ENCODE measurements at places on chromosomes 5 and 9.

- no peak for DNase-seq
These were observed at the start of gene TLX3 for GRCh38 chr5:171308453-171309275. TLX3 (plus strand) TSS chr5:171309248; CDS start chr5:171309366, 118 bp downstream.

GRCh38 chr9:104858846-104859245 lies 69.1 kb downstream of the ABCA1 start:
- DNase-seq = no peak

DNA sequence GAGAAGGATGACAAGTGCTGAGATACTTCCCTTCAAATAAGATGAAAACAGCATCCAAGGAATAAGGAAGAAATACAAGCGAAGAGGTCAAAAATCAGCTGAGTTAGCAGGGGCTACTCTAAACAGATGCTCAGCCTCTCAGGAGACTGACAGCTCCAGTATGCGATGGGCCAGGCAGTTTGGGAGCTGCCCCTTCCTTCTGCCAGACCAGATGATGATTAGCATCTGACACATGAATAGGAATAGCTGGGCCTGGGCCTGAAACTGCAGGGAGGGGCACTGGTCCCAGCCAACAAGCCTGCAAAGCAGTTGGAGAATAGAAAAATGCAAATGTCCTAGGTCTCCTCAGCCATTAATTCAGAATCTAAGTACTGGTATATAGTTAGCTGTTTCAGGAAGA lies 13.1 kb upstream of the MAP3K1 start:
- DNase-seq = no peak

- DNase-seq = no peak
These were observed 13.1 kb downstream of the TLN1 start for GRCh38 chr9:35718721-35719511.

- no peak for DNase-seq
These were observed 286.5 kb downstream of the MLLT3 start for GRCh38 chr9:20335668-20336332.

GRCh38 chr9:127520941-127521918 lies 69.9 kb downstream of the LRSAM1 start:
- no peak for DNase-seq

GRCh38 chr9:20280330-20280729 lies 342.0 kb downstream of the MLLT3 start:
- no peak for DNase-seq

GRCh38 chr9:8961186-8961851 lies 1161.7 kb upstream of the DMAC1 start:
- DNase-seq = no peak

DNA sequence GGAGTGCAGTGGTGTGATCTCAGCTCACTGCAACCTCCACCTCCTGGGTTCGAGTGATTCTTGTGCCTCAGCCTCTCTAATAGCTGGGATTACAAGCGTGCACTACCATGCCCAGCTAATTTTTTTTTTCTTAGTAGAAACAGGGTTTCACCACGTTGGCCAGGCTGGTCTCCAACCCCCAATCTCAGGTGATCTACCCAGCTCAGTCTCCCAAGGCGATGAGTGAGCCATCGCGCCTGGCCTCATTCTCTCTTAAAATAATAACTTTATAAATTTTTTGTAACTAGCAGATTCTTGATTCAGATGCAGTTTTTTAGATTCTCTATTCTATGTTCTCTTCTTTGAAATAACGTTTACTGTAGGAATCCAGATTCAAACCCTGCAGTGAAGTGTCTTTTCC lies 127.1 kb downstream of the GDNF start:
- no peak for DNase-seq

GRCh38 chr9:133990366-133991213 lies 1.5 kb downstream of the VAV2 start:
- no peak for DNase-seq

DNA sequence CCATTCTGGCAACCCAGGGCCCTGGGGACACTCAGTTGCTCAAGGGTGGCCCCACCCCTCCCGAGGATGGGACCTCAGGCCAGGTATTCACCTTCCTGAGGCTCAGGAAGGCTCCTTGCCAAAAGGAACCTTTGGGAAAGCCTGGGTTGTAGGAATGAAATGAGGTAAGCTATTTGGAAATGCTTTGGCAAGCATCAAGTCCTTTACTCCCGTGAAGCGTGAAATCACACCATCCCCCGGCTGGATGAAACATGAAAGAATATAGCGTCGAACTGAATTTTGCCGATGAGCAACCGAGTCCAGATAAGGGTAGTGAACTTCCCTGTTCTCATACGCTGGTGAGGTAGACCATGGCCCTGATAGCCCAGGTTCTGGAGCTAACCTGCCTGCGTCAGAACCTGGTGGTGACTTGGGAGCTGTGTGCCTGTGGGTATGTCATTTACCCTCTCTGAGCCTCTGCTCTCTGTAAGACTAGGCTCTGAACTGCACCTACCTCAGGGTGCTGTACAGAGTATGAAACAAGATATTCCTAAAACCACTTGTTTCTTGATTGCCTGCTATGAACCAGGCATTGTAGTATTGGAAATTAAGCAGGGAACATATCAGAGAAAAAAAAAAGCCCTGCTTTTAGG lies 105.3 kb upstream of the BOD1 start:
- no peak for DNase-seq

GRCh38 chr5:52811067-52811749 lies 23.5 kb downstream of the ITGA1 start:
- DNase-seq = no peak

DNA sequence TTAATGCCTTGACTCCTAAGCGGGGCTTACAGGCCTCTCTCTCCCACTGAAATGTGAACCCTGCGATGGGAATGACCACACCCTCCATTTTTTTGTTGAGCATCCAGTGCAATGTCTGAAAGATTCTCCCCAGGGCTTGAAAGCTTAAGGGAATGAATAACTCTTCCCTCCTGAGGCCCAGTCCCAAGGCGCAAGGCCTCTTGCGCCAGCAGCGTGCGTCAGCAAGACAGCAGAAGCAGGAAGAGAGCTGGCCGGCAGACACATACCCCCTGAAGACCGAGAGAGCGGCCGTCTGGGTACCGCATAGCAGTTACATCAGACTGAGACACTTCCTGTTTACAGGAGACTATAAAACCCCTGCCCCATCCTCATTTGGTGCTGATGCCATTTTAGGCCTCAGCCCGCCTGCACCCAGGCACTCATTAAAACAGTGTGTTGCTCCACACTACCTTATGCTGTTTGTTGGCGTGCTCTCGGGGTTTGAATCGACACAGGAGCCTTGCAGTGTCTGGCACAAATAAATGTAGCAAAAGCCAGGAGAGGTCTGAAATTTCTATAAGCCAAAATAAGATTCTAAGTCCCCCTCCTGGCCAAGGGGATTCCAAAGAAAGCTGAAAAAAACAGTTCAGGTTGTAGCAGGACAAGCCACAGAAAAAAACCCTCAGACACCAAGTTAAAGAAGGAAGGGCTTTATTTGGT lies 62.3 kb downstream of the GDNF start:
- DNase-seq = no peak

DNA sequence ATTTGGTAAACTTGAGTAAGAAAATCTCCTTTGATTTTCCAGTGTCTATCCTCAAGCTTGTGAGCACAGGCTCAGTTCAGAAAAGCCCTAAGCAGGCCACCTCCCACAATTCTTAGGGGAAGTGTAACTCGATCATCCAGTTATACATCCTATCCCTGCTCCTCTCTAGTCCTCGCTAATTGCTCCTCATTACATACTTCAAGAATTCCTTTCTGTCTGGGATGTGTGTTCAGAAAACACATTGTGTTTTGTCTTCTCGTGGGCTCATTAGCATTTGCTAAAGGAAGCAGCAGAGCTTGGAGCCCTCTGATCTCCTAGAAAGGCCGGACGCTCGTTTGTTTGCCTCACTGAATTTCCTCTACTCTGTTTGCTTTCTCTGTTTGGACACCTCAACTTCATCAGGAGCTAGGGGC lies 268.2 kb upstream of the RFX3 start:
- DNase-seq = no peak

DNA sequence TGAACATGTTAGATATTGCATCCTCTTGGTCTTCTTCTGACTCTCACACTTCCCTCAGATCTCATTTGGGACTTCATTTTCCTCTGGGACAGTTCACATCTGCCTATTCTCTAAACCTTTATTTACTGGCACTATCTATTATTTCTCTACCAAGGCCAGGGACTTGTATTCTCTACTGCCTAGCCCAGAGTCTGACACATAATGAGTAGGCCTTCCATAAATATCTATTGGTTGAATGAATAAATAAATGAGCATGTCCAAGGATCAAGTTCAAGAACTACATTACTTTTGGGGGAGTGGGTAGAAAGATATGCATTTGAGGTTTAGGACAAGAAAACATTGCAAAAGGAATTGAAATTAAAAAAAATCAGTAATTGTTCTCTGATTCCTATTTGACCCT lies 250.3 kb downstream of the TRIM32 start:
- no peak for DNase-seq

- DNase-seq = peak; percentile 49
These were observed 60.6 kb downstream of the NSUN2 start for GRCh38 chr5:6572086-6572824.

GRCh38 chr5:16549491-16550206 lies 67.1 kb downstream of the RETREG1 start:
- no peak for DNase-seq

DNA sequence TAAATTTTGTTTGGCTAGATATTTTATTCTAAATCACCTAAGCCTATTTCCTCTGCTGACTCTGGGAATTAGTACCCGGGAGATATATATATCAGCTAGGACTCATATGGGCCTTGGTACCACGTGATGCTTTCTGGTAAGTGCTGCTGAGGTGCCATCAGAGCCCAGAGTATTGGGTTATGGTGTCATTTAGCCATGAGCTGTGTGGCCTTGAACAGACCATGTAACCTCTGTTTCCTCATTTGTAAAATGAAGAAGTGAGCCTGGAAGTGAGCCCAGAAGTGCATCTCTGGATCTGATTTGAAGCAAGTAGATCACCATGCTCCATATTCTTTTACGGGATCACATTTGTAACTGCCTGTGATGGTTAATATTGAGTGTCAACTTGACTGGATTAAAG lies 126.1 kb downstream of the GPBP1 start:
- no peak for DNase-seq

GRCh38 chr9:136087741-136088480 lies 7.2 kb downstream of the NACC2 start:
- no peak for DNase-seq
